ENCODE measurements at places on chromosomes 12 and 14. TPM values are rescaled to one million over a fixed set of nuclear protein-coding genes. Genes with fewer than 3 reads are reported as not detected.

FOXG1 gene
- total RNA-seq: 5.5 TPM

SIRT4 gene
- 3.3 TPM for total RNA-seq

BTBD6 gene
- total RNA-seq: 84.1 TPM

SLC17A8 gene
- total RNA-seq: 0.37 TPM

ABCD4 gene
- total RNA-seq: 89.4 TPM

DNA sequence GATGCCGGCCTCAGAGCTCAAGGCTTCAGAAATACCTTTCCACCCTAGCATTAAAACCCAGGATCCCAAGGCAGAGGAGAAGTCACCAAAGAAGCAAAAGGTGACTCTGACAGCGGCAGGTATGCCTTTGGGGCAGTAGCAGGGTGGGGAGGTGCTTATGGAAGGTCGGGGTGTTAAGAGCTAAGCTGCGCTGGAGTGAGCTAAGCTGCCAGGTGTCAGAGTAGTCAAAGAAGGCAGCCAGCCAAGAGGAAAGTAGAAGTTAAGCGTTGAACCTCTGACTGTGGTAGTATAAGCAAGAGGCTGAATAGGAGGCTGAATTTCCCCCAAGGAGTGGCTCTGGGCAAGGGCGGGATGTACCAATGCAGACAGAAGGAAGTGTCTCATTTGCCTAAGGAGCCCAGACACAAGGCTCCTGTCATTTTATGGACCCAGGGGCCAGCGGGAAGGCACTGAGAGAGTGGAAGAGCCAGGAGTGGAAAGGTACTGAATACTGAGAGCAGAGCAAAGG lies 29.2 kb downstream of the DYRK4 start:
- no peak for DNase-seq
- no peak overlapping the region for H3K4me3 ChIP-seq
- no peaks in the 10 kb centered on the region for H3K36me3 ChIP-seq
- no peaks in the 10 kb centered on the region for H3K27me3 ChIP-seq
- no peak overlapping the region for H3K27ac ChIP-seq

DNA sequence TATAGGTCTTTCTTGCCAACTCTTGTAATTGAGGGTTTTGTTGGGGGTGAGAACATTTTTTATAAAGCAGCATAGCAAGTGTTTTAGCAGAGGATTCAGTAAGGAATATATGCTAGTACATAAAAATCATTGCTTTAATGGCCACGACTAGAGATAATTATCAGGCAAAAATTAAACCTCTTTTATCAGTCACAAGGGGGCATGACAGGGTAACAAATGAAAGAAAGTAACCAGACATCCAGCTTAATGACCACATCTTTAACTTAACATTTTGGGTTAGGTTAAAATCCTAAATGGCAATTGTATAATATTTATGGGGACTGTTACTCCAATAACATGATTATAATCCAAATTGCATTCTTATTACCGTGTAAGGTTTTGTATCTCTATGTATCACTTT lies 119.6 kb downstream of the LRRIQ1 start:
- no peak overlapping the region for H3K4me3 ChIP-seq
- no peaks in the 10 kb centered on the region for H3K4me1 ChIP-seq
- no peak overlapping the region for H3K27ac ChIP-seq
- DNase-seq: no peak

GRCh38 chr12:4168036-4168435 lies 105.5 kb upstream of the CCND2 start:
- no peaks in the 10 kb centered on the region for H3K4me1 ChIP-seq
- H3K27ac ChIP-seq: no peak overlapping the region
- H3K27me3 ChIP-seq: no peaks in the 10 kb centered on the region

GRCh38 chr14:69683971-69684370 lies 72.6 kb downstream of the SUSD6 start:
- H3K4me3 ChIP-seq: no peak overlapping the region
- H3K4me1 ChIP-seq: peaks cover 5% of the 10 kb centered on the region
- no peak overlapping the region for H3K27ac ChIP-seq

DNA sequence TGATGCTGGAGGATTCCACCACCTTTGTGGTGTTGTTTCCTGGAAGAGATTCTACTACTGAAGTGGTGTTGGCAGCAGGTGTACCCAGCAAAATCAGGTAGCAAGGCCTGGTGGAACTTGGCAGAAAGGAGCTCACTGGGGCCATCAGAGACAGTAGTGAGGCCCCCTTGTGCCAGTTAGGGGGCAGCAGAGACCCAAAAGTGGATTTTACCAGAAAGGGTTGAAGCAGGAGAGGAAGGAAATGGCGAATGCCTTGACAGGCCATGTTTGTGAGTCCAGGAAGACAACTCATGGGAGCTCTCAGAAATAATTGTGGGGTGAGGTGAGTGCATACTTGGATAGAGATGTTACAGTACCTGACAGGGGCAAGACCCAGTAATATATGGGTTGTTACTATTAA lies 137.7 kb upstream of the FGD4 start:
- no peak for DNase-seq
- no peaks in the 10 kb centered on the region for H3K4me1 ChIP-seq
- H3K36me3 ChIP-seq: no peaks in the 10 kb centered on the region
- no peak overlapping the region for H3K27ac ChIP-seq
- H3K27me3 ChIP-seq: no peaks in the 10 kb centered on the region

GRCh38 chr12:14607568-14607967 lies 39.9 kb upstream of the PLBD1 start:
- no peak for DNase-seq
- no peak overlapping the region for H3K4me3 ChIP-seq
- H3K36me3 ChIP-seq: no peaks in the 10 kb centered on the region

DNA sequence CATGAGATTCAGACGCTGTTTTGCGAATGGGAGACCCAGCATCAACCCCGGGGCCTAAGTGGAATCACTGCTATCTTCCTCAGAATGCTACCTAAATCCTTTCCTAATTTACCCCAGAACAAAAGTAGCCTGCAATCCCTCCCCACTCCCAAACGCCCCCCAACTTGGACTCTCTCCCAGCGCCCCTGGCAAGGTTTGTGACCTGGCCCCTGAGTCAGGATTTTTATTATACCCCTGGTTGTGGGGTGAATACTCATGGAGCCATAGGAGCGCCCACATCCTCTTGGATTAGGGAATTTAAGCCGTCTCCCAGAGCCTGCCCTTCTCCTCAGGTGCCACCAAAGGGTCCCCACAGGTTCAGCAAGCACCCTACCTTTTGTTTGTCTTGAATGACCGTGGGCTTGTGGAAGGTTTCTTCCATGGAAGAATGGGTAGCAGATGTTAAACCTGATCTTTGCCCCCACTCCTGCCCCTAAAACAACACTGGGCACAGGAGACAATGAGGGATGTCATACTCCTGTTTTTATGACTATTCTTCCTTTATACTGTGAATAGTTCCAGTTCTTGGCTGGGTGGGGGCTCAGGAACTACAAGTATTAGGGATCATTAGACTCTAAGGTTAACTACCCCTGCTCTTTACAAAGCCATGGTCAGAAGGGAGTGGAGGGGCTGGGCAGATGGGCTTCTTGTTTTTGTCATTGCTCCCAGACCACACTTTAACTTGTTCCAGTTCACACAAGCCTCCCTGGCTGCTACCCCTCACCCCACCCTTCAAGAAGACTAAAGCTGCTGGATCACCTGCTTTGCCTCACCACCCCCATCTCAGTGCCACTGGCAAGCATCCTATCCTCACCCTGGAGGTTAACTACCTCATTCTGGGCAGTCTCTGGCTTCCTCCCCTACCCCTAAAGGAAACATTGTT lies 630 bp downstream of the MYL6B start:
- no peaks in the 10 kb centered on the region for H3K27me3 ChIP-seq
- H3K27ac ChIP-seq: peak overlapping the region; percentile 77
- H3K36me3 ChIP-seq: no peaks in the 10 kb centered on the region
- no peak for DNase-seq

GRCh38 chr12:95663525-95663924 lies 112.2 kb upstream of the USP44 start:
- H3K27ac ChIP-seq: peak overlapping the region; percentile 46
- H3K36me3 ChIP-seq: no peaks in the 10 kb centered on the region
- no peak for DNase-seq

DNA sequence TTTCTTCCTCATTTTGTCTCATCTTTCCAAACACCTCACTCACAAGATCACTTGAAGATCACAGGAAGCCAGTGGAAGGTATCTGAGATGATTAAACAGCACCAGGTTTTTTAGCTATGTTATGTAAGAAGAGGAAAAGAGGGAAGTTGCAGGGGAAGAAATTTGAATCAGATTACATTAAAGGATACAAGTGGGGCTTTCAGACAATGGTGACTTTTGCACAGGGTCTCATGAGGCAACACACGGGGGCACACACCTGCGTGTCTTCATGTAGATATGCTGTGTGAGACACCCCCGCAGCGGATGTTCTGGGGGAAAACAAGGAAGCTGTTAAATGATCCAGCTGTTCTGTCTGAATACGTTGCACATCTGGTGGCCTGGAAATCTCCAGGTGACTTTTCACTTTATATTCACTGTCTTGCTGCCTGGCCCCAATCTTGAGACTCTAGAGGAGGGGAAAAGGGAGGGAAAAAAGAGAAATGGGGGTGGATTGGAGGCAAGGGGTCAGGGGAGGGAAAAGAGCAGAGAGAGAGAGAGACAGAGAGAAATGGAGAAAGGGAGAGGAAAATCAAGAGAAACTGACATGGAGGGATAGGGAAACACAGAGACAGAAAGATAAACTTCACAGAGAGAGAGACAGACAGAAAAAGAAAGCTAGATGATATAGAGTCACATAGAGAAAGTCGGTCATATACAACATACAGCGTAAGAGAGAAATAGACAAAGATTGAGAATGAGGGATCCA lies 36.3 kb upstream of the PPP1CC start:
- no peak for DNase-seq
- no peaks in the 10 kb centered on the region for H3K36me3 ChIP-seq
- no peaks in the 10 kb centered on the region for H3K27me3 ChIP-seq
- no peak overlapping the region for H3K27ac ChIP-seq

DNA sequence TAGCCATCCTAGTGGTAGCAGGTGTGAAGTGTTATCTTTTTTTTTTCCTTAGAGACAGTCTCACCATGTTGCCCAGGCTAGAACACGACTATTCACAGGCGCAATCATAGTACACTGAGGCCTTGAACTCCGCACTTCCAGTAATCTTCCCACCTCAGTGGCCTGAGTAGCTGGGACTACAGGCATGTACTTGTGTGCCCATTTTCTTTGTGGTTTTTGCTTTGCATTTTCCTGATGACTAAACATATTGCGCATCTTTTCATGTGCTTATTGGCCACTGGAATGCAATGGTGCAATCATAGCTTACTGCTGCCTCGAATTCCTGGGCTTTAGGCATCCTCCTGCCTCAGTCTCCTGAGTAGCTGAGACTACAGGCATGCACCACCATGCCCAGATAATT lies 33.3 kb upstream of the GCH1 start:
- DNase-seq: no peak
- no peaks in the 10 kb centered on the region for H3K36me3 ChIP-seq
- no peak overlapping the region for H3K4me3 ChIP-seq

DNA sequence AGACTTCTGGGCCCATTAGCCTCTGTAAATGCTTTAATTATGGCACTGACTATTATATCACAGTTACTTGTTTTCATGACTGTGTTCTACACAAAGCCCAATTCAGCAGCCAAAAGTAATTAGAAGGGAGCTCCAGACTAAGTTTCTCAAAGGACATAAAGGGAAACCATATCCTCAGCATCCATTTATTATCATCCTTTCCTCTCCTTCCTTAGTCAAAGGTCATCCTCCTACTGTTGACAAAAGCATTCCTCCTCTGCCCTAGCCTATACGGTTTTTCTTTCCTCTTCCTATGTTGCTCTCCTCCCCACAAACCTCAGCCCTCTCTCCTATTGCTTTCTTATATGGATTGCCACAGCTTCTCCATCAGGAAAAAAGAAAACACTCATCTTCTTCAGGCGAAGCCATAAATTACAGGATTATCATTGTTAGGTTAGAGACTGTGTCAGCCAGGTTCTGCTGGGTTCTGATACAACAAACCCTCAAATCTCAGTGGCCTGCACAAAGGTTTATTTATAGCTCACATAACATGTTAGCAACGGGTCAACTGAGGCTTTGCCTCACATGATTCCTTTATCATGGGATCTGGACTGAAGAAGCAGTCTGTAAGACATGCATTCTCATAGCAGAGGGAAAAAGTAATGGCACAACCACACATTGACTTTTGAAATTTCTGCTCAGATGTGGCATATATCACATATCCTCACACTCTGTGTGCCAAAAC lies 207.2 kb downstream of the SLC5A8 start:
- H3K27ac ChIP-seq: no peak overlapping the region
- H3K4me1 ChIP-seq: no peaks in the 10 kb centered on the region
- H3K36me3 ChIP-seq: no peaks in the 10 kb centered on the region

GRCh38 chr12:47237751-47238211 lies 158.0 kb upstream of the AMIGO2 start:
- DNase-seq: no peak
- H3K27ac ChIP-seq: no peak overlapping the region
- H3K4me1 ChIP-seq: no peaks in the 10 kb centered on the region
- H3K4me3 ChIP-seq: no peak overlapping the region
- no peaks in the 10 kb centered on the region for H3K27me3 ChIP-seq
- no peaks in the 10 kb centered on the region for H3K36me3 ChIP-seq

DNA sequence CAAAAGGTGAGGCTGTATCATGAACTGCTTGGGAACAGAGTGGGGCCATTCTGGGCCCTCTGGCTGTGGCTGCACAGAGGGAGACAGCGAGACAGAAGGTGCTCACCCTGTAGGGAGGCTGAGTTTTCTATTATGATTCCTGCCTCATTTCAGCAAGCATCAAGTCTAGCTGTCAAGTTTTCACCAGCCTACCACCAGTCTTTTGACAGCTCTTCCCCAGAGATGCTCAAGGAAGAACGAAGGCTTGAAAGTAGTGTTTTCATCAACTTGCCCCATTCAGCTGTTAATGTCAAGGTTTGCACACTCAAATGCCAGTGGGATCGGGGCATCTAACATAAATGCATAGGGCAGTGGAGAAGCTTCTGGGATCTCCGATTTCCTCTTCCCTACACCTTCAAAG lies 10.0 kb downstream of the FGF23 start:
- H3K27me3 ChIP-seq: no peaks in the 10 kb centered on the region
- H3K4me3 ChIP-seq: no peak overlapping the region
- DNase-seq: no peak

DNA sequence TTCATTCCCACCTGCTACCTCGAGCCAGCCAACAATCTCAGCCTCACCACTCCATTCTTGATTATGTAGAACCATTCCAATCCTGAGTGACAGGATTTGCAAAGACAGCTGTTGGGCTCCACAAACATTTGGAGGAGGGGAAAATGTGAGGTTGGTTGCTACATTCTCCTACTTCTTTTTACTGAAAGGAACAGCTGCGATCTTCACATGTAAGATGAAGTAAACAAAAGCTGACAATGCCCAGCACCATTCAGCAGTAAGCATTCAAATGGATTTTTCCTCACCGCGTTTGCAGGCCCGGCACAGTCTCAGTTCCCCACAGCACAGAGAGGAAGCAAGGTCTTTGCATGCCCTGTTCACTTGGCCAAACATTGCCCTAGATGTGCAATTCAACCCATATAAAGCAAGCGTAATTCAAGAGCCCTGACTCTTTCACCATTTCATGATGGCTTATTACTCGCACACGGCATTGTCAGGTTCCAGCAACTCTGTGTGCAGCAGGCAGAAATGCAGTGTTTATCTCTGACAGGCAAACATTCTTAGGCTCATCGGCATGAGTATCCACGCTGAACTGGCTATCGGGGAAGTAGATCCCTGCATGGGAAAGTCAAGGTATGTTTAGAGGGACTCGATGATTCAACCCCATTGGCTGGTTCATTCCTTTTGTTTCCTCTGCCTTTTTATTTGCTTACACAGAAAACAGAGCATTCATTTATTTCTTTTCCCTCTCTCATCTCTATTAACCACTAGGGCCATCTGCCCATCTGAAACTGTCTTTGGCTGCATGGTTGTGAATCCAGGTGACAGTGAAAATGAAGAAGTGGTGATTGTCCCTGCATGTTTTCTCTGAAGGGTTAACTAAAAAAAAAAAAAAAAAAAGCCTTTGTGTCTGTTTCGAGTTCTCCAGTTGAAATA lies 236.1 kb upstream of the PLEKHG7 start:
- no peak overlapping the region for H3K27ac ChIP-seq
- no peak for DNase-seq
- H3K27me3 ChIP-seq: no peaks in the 10 kb centered on the region
- no peaks in the 10 kb centered on the region for H3K36me3 ChIP-seq
- no peak overlapping the region for H3K4me3 ChIP-seq
